ENCODE measurements at places on chromosomes 3 and 15.

GRCh38 chr3:192186045-192186444, 541.3 kb downstream of the FGF12 start:
- no peaks in the 10 kb centered on the region for H3K4me1 ChIP-seq
- H3K27me3 ChIP-seq, result no peaks in the 10 kb centered on the region
- DNase-seq, result no peak
- no peaks in the 10 kb centered on the region for H3K36me3 ChIP-seq

DNA sequence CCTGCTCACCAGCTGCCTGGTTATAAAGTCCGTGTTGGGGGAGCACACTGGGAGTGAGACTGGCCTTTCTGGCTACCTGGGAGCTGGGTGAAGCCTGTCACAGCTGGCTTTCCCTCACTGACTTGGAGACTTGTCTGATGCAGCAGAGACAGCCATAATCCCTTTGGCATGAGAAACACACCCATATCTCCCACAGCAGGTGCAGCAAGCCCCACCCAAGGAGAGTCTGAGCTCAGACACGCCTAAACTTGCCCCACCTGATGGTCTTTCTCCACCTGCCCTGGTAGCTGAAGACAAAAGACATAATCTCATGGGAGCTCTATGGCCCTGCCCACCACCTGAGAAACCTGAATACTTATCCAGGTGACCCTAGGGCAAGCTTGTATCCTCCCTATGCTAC, 54.8 kb downstream of the NMD3 start:
- no peaks in the 10 kb centered on the region for H3K4me1 ChIP-seq
- no peaks in the 10 kb centered on the region for H3K36me3 ChIP-seq
- no peak for DNase-seq
- peak overlapping the region; percentile 1 for H3K27ac ChIP-seq
- H3K27me3 ChIP-seq, result no peaks in the 10 kb centered on the region

- H3K36me3 ChIP-seq, result no peaks in the 10 kb centered on the region
- DNase-seq, result no peak
- no peaks in the 10 kb centered on the region for H3K4me1 ChIP-seq
- H3K4me3 ChIP-seq, result no peak overlapping the region
- H3K27me3 ChIP-seq, result no peaks in the 10 kb centered on the region
- no peak overlapping the region for H3K27ac ChIP-seq
These were observed 315.8 kb upstream of the SATB1 start for GRCh38 chr3:18740631-18741583.

DNA sequence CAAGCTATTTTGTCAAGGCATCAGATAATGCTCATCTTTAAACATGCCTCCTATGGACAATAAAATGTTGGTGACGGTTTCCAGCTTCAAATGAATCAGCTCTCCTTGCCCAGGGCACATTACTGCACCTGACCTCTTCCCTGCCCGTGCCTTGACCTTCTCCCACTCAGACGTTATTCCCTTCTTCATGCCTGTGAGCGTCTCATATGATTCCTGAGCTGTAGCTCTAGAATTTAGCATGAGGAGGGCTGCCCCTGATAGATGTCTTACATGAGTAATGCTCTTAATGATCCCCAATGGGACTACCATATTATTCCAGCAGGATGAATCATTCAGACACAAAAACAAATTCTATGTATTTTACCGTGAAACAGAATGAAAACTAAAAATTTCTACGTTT, 762.7 kb downstream of the ROBO1 start:
- H3K4me3 ChIP-seq, result no peak overlapping the region
- H3K27ac ChIP-seq, result no peak overlapping the region
- H3K4me1 ChIP-seq, result no peaks in the 10 kb centered on the region
- no peak for DNase-seq
- no peaks in the 10 kb centered on the region for H3K36me3 ChIP-seq
- H3K27me3 ChIP-seq, result no peaks in the 10 kb centered on the region

DNA sequence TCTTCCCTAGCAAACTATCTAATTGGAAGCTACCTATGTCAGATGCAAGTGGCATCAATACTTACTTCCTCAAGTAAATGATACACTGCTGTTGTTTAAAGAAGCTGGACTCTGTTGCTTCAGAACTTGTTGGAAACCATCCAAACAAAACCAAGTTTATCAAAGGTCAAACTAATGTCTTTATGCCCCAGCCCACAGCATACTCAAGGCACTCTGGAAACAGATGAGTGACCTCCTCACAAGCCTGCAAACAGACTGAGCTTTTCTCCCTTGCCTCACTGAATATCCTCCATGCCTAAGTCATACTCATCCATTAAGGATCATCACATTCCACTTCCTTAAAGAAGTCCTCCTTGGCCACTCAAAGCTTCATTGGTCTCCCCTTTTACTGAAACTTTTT, 107.4 kb upstream of the ACP3 start:
- no peaks in the 10 kb centered on the region for H3K4me1 ChIP-seq
- no peak for DNase-seq
- H3K36me3 ChIP-seq, result no peaks in the 10 kb centered on the region
- no peak overlapping the region for H3K4me3 ChIP-seq
- no peak overlapping the region for H3K27ac ChIP-seq
- H3K27me3 ChIP-seq, result peaks cover 2% of the 10 kb centered on the region

DNA sequence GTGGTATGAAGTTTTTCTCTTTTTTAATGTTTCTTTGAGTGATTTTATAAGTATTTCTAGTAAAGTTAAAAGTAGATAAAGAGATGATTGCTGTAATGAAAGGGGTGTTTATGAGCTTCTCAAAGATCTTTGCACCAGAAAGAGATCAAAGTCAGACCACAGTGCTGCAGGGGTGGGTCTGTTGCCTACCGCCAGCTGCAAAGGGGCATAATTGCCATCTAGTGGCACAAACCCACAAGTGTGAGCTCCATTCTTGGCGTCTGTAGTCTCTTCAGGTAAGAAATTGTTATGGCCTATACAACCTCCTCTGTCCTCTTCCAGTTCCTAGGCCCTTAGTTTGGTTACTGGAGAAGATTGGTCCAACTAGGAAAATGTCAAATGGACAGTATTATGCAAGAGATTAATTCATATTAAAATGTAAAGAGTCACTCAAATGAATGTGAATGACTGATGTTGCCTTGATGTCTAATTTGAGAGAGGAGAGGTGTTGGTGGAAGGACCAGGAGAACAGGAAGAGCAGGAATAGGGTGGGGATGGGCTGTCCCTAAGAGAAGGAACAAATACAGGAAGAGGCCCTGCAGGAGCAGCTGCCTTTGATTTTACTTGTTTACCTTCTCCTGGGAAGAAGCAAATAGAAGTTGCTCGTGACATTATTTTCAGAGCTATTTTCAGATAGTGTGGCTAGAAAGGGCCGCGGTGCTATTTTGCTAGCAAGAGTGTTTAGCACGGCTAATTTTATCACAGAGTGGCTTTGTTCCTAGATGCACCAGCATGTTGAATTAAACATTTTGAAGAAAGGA, 53.0 kb upstream of the GSK3B start:
- no peak overlapping the region for H3K4me3 ChIP-seq
- no peaks in the 10 kb centered on the region for H3K36me3 ChIP-seq
- H3K27me3 ChIP-seq, result no peaks in the 10 kb centered on the region
- DNase-seq, result peak; percentile 58
- no peak overlapping the region for H3K27ac ChIP-seq
- peaks cover 12% of the 10 kb centered on the region for H3K4me1 ChIP-seq

GRCh38 chr3:20669675-20670074, 483.7 kb upstream of the SGO1 start:
- no peak overlapping the region for H3K27ac ChIP-seq
- no peaks in the 10 kb centered on the region for H3K4me1 ChIP-seq
- H3K36me3 ChIP-seq, result no peaks in the 10 kb centered on the region
- H3K27me3 ChIP-seq, result no peaks in the 10 kb centered on the region

- DNase-seq, result no peak
- H3K27me3 ChIP-seq, result no peaks in the 10 kb centered on the region
- no peaks in the 10 kb centered on the region for H3K4me1 ChIP-seq
- H3K27ac ChIP-seq, result no peak overlapping the region
- no peaks in the 10 kb centered on the region for H3K36me3 ChIP-seq
These were observed 84.3 kb upstream of the ABI3BP start for GRCh38 chr3:101077361-101078011.

DNA sequence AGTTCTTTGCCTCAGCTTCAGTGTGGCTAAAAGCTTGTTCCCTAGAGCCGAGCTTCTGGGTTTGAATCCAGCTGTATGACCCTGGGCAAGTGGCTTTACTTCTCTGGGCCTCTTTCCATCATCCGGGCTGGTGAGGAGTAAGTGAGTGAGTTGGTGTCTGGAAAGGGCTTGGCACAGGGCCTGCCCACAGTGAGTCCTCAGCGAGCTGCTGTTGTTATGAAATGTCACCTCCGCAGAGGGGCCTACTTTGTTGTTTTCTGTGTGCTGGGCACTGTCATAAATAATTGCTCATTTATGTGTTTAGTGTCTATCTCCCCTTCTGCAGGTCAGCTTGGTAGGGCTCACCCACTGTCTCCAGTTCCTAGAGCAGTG, 31.7 kb downstream of the SLC6A6 start:
- H3K27ac ChIP-seq, result no peak overlapping the region
- H3K27me3 ChIP-seq, result no peaks in the 10 kb centered on the region
- peaks cover 8% of the 10 kb centered on the region for H3K4me1 ChIP-seq
- no peak for DNase-seq
- H3K4me3 ChIP-seq, result no peak overlapping the region

- no peaks in the 10 kb centered on the region for H3K36me3 ChIP-seq
- H3K4me1 ChIP-seq, result peaks cover 2% of the 10 kb centered on the region
- no peak overlapping the region for H3K27ac ChIP-seq
- no peaks in the 10 kb centered on the region for H3K27me3 ChIP-seq
- H3K4me3 ChIP-seq, result no peak overlapping the region
- DNase-seq, result no peak
These were observed 414.9 kb downstream of the RBMS3 start for GRCh38 chr3:29695643-29696198.

GRCh38 chr3:195757438-195757770, 36.6 kb downstream of the MUC20 start:
- DNase-seq, result no peak
- peaks cover 2% of the 10 kb centered on the region for H3K4me1 ChIP-seq
- no peaks in the 10 kb centered on the region for H3K27me3 ChIP-seq
- no peak overlapping the region for H3K4me3 ChIP-seq
- no peak overlapping the region for H3K27ac ChIP-seq

DNA sequence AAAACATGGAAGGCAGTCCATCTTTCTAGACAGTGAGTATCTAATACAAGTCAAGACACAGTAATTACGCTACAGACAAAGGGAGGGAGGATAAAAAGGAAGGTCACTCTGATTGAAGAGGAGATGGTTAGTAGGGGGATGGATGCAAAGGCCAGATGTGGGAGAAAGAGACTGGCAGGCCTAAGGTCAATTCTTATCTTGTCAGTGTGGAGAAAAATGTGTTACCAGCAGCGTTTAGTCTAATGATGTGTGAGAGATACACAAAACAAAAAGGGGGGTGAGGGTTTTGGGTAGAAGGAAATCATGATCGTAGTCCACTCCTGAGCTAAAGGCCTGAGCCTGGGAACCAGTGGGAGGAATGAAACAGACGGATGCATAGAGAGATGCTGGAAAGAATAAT, 46.7 kb downstream of the RFTN1 start:
- no peak for DNase-seq
- no peaks in the 10 kb centered on the region for H3K36me3 ChIP-seq
- peaks cover 2% of the 10 kb centered on the region for H3K4me1 ChIP-seq
- no peak overlapping the region for H3K27ac ChIP-seq
- no peaks in the 10 kb centered on the region for H3K27me3 ChIP-seq
- no peak overlapping the region for H3K4me3 ChIP-seq

DNA sequence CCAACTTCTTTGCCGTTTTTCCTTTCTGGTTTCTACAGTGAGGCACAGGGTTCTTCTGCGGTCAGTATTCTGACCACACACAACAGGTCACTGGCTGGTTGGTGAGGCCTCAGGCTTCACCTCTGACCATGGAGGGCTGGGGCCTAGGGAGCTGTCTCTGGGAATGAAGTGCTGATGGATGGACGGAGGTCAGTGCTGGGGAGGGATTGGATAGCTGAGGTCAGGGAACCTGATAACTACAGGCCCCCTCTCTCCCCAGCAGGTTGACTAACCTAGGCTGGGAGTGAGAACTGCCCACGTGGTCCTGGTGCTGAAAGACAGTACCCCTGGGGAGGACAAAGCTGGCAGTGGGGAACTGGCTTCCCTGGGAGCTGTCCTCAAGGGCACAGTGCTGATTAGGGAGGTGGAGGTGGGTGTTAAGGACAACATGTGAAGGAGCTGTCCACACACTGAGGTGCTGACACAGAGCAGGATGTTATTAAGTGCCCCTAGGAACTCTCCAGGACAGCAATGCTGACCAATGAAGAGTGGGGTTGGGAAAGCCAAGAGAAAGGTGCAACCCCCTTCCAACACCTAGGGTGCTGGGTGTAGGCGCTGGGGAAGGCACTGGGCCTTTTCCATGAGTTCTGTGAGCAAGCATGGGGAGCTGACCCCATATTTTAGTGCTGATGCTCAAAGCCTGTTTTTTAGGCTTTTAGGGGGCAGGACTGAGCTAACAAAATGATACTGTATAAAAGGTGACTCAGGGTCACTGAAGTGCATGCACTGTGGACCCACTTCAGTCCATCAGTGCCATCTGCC, 45.2 kb downstream of the ATP2B2 start:
- peak; percentile 98 for DNase-seq
- H3K4me1 ChIP-seq, result no peaks in the 10 kb centered on the region
- H3K4me3 ChIP-seq, result no peak overlapping the region
- H3K27me3 ChIP-seq, result no peaks in the 10 kb centered on the region
- no peak overlapping the region for H3K27ac ChIP-seq

DNA sequence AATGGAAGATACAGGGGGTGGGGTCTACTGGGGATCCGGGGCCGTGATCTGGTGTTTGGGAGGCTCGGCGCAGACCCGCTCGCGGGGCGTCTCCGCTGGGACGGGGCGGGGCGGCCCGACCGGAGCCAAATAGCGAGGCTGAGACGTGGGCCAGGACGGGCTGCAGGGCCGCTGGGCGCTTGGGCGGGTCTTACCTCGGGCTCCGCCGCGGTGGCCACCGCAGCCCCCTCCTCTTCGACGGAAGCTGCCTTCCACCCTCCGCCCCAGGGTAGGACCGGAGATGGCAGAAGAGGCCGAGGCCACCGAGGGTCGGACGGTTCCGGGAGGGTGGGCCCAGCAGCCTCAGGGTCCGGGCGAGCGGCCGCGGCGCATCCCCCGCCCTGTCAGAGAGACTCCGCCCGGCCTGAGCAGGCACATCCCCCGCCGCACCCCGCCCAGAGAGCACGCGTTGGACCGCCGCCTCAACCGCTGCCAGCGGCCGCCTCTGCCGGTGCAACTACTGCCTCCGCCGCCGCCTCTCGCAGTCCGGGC, 399 bp downstream of the MYO9A start:
- DNase-seq, result peak; percentile 84
- H3K4me1 ChIP-seq, result no peaks in the 10 kb centered on the region
- H3K36me3 ChIP-seq, result no peaks in the 10 kb centered on the region
- no peaks in the 10 kb centered on the region for H3K27me3 ChIP-seq

DNA sequence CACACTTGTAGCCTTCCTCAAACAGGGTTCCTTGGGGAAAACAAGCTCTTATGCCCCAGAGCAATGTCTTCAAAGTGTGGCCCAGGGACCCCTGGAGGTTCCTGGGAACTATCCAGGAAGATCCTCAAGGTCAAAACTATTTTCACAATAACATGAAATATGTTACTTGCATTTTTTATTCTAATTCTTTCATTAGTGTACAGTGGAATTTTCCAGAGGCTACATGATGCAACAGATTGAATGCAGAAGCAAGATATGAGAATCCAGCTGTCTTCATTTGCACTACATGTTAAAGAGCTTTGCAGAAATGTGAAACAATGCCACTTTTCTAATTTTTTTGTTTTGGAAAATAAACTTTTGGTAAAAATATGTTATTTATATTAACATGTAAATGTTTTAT, 190.9 kb downstream of the SLC9A9 start:
- no peaks in the 10 kb centered on the region for H3K36me3 ChIP-seq
- DNase-seq, result no peak
- H3K4me1 ChIP-seq, result no peaks in the 10 kb centered on the region

Measured in mesendoderm (in vitro differentiated cells).